ENCODE measurements at places on chromosomes 3 and 15.

GRCh38 chr15:58249646-58250312, 111.6 kb downstream of the AQP9 start:
- no peak for DNase-seq

DNA sequence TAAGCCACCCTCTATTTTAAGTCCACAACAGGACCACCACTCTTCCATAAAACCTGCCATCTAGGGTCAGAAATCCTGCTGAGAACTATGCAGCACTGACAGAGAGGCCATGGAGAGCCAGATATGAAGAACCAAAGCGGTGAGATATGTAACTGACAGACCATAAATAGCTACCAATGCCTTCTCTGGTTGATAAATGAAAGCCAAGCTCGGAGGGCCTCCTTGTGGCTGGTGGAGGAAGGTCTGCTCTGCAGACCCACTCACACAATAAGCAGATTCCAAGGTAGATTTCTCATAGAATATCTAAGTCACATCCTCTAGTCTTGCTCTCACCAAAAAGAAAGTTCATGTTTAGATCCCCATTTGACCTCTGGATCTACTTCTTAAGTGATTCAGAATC, 38.9 kb downstream of the RYK start:
- DNase-seq: no peak

DNA sequence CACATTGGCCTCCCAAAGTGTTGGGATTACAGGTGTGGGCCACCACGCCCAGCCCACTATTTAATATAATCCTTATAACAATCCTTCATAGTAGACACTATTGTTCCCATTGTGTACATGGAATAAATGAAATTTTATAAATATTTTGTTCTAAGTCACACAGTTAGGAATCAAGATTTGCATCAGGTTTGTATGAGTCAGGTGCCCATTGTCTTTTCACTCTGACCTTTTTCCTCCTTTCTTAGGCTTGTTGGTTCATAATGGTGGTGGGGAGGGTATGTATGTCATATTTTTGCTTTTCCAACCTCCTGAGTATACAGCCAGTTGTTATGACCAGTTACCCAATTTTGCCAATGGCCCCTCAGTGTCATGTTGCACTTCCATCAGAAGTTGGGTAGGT, 18.0 kb upstream of the SLC30A4 start:
- DNase-seq: no peak

DNA sequence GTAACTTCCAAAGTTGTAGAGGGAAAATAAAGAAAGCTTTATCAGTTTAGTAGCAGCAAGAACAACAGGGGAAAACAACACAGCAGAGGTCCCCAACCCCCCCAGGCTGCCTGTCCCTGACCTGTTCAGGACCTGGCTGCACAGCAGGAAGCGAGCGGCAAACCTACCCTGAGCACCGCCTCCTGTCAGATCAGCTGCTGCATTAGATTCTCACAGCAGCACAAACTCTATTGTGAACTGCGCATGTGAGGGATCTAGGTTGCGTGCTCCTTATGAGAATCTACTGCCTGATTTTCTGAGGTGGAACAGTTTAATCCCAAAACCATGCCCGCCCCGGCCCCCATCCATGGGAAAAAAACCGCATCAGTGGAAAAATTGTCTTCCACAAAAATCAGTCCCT, 40.3 kb downstream of the USP50 start:
- DNase-seq: no peak

DNA sequence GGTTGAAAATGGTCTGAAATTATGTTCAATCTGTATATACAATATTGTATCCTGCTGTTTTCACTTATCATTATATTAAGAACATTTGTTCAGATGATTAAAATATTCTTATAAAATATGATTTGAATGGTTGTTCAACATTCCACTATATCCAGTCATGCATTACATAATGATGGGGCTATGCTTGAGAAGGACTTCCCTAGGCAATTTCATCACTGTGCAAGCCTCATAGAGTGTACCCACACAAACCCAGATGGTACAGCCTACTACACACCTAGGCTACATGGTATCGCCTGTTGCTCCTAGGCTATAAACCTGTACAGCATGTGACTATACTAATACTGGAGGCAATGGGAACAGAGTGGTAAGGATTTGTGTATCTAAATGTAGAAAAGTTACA, 30.5 kb downstream of the SLC7A14 start:
- no peak for DNase-seq

All from aorta (tissue), 5 donors.